ENCODE measurements at places on chromosomes 1 and 21.
A peak's percentile ranks its signal among the peaks of the same experiment; 100 is the strongest.

DNA sequence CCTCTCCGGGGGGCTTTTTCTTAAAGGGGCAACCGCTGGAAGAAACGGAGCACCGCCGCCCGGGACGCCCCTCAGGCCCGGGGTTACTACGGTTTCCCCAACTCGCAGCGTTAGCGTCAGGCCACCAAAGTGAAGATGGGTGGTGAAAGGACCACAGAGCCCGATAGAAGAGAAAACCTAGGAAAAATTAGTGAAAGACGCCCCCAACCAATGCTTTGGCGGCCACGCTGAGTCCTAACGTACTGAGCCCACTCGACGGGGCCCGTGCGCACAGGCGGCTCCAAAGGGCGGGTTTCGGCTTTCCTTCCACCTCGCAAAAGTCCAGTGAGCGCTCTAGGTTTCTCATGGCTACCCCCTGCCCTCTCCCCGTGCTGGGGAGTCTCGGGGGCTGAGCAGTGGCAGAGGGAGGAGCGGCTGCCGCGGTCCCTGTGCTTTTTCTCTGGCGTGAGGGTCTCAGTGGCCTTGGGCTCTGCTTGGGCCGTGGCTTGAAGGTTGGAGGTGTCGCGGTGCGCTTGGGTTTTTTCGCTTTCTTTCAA lies 12.2 kb upstream of the SPEN start:
- DNase-seq = peak; percentile 19

GRCh38 chr21:35168735-35169134 lies 119.6 kb upstream of the RUNX1 start:
- DNase-seq = no peak

DNA sequence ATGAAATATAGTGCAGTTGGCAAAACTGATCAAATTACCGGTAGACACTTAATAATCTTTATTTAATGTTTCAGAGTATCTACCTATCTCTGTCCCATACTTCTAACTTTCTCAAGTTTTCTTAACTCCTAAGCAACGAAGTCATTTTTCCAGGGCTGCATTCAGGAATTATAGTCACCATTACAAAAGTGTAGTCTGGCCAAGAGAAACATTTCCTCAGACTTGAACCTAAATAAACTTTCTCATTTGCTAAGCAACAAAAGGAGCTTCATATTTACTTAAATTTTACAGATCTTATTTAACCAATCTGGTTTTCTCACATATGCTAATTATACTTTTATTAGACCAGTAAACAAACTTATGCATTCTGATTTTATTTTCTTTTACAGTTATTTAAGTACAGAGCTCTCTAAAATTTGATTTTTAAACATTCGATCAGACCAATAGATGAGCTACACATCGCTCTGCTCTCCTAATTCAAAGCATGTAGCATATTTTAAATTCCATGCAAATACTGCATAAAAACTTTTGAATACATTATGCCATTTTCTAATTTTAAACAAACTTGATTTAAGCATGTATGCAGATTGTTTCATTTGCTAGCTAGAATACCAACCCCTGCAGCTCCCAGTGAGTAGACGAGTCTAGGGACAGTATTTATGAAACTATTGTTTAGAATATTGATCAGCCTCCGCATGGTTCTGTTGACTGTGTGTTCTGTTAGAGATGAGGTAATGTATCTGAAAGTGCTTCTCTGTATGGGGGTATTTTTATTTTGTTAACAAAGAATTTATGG lies 201.4 kb downstream of the CHRM3 start:
- DNase-seq = no peak

- DNase-seq = no peak
Measured at GRCh38 chr1:212628046-212628445, 19.5 kb downstream of the ATF3 start.

DNA sequence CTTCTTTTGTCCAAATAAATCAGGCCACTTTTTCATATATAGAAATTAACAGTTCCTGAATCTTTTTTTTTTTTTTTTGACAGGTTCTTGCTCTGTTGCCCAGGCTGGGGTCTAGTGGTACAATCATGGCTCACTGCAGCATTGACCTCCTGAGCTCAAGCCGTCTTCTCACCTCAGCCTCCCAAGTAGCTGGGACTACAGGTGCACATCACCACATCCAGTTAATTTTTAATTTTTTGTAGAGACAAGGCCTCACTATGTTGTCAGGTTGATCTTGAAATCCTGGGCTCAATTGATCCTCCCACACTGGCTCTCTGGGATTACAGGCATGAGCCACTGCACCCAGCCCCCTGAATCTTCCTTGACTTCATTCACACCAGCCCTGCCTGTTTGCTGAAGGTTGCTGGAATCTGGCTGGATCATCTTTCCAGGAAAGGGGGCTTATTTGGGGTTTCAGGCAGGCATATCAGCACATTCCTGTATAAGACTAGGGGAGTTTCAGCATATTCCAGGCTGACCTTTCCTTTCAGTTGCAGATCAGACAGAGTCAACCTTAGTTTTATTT lies 78.2 kb upstream of the ARHGAP29 start:
- DNase-seq = no peak

GRCh38 chr1:181440510-181440909 lies 42.8 kb upstream of the CACNA1E start:
- no peak for DNase-seq

GRCh38 chr1:24853649-24854048 lies 76.4 kb downstream of the RUNX3 start:
- DNase-seq = no peak

DNA sequence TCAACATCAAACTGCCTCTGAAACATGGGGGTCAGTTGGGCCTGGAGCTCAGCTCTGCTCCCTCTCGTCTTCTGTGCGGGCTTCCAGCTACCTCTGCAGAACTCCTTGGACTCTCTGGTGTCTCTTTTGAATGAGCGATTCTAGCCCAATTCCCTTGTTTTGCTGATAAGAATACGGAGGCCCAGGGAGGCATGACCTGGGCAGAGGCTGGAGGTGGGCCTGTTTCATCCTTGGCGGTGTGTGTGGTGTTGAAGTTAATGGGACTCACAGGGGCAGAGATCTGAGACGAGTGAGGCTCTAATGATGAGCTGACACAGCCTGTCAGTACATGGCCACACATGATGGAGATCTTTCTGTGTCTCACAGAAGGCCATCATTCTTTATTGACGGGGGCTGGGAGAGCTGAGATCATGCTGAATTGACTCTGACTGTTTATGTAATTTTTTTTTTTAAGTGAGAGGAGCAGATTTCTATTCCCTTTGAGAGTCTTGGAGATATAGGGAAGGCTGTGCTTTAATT lies 134.5 kb downstream of the URB2 start:
- no peak for DNase-seq

DNA sequence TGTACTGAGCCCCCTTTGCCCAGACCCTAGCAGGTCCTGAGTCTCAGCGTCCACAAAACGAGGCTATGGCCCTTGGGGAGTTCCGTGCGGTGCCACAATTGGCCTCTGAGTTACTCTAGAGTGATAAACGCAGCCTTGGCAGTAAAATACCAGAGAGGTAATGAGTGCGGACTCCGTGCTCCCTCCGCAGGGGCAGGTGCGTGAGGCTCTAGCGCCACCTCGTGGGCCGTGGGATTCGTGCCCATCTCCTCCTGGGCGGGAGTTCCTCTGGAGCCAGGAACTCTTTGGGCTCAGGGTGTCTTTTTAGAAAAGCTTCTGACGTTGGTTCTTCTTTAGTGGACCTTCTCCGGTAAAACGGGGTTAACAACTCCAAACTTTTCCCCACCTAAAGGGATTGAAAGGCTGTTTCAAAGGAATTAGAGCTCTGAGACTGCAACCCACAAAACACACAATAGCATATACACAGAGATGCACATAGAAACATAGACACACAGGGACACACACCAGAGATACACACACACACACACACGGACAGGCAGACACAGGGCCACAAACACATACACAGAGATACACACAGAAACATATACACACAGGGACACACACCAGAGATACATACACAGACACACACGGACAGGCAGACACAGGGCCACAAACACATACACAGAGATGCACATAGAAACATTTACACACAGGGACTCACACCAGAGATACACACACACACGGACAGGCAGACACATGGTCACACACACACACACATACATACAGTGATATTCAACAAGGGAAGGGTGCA lies 99.4 kb downstream of the KCNJ15 start:
- DNase-seq = peak; percentile 72

DNA sequence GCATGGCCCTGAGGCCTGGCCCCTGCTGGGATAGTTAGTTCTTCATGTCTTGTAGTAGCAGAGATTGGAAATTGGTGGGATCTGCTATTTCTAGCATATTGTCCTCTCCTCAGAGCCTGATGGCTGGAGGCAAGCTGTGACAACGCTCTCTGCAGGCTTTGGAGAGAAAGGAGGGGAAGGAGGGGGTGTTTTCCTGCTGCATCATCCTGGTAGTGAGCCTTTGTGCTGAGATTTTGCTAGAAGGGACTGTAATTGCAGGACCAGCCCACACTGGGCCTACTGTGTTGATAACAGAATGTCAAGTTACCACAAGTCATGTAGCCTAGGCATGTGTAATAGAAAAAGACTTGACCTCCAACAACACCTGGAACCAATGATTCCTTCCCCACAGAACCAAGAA lies 351.0 kb downstream of the SIPA1L2 start:
- DNase-seq = no peak

- DNase-seq = no peak
Measured at GRCh38 chr1:14944471-14944985, 209.0 kb upstream of the TMEM51 start.

GRCh38 chr1:45518910-45519309 lies 2.8 kb downstream of the PRDX1 start:
- DNase-seq = no peak

DNA sequence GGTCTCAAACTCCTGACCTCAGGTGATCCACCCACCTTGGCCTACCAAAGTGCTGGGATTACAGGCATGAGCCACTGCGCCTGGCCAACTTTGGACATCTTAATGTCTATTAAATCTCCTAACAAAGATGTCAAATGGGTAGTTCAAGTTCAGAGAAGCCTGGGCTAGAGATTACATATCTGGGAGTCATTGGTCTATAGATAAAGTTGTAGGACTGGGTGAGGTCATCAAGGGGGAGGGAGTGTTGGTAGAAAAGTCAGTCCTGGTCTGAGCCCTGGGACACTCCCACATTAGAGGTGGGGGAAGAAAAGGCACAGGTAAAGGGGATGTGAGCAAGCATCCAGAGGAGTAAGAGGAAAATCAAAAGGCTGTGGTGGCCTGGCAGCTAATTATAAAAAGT lies 6.6 kb downstream of the UBIAD1 start:
- no peak for DNase-seq

DNA sequence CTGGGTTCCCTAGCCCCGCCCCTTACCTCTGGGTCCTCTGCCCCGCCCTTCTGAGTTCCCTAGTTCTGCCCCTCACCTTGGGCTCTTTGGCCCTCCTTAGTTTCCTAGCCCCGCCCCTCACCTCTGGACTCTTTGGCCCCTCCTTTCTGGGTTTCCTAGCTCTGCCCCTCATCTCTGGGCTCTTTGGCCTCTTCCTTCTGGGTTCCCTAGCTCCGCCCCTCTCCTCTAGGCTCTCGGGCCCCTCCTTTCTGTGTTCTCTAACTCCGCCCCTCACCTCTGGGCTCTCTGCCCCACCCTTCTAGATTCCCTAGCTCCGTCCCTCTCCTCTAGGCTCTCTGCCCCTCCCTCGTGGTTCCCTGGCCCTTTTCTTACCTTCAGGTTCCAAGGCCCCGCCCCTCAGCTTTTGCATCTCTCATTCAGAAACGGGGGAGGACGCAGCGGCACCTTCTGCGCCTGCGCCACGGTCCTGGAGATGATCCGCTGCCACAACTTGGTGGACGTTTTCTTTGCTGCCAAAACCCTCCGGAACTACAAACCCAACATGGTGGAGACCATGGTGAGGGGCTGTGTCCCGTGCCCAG lies 88.5 kb downstream of the PTPRU start:
- no peak for DNase-seq

DNA sequence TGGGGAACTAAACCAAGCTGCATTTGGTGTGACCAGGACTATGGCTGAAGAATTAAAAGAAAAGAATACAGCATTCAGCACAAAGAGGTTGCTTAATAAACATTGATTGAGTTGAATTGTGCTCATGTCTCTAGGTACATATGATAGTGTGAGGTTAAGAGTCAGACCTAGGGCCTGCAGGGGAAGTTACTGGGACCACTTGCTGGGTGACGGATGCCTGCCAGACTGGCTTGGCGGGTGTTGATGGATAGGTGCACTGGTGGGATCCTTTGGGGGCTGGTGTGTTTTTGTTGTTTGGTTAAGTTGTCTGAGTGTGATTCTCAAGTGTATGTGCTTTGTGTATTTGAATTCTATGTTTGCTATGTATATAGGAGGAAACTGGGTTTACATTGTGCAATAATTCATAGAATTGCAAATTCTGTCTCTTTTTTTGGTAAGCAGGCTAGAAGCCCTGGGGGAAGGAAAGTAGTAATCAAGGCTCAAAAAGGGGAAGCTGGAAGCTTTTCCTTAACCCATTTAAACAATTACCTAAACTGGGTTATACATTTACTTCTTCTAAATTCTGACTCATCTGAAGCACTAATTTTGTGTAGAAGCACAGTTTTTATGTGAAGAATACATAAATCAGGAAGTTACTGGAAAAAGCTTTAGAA lies 1.8 kb downstream of the CD101 start:
- DNase-seq = no peak

GRCh38 chr1:245054105-245054504 lies 100.7 kb upstream of the KIF26B start:
- DNase-seq = no peak

DNA sequence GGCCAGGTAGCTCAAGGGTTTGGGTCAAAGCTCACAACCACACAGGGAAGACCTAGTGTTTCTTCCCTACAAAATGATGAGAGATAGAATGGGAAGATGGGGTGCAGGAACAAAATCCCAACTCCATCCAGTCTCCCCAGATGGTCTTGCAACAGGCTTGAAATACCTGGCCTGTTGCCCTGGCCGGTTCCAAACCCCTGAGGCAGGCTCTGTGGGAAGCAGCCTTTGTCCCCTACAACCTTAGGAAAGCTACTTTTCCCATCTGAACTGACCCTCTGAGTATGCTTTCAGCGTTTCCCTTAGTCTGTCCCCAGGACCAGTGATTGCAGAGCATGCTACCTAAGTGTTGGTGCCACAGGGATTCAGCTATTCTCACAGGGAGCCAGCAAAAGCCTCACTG lies 104.0 kb downstream of the GDAP2 start:
- DNase-seq = no peak

All from stimulated activated CD4-positive, alpha-beta T cell treated with anti-CD3 and anti-CD28 coated beads, Interleukin-12 subunit alpha, Interleukin-12 subunit beta, amount 100 ng/mL, for 24 hours (primary cell).